Activated CD8-positive, alpha-beta memory T cell treated with anti-CD3 and anti-CD28 coated beads, Interleukin-2, amount 10 ng/mL, durations not matched to agents 7 days and 5 days (primary cell): ENCODE measurements at places on chromosomes 2 and 18. TPM values are rescaled to one million over a fixed set of nuclear protein-coding genes. Genes with fewer than 3 reads are reported as not detected.

OSBPL1A gene
- 0.32 TPM for total RNA-seq

CLHC1 gene
- total RNA-seq: 15.1 TPM

BOD1L2 gene
- not detected for total RNA-seq

GAREM1 gene
- total RNA-seq: not detected

LGALSL gene
- 1.1 TPM for total RNA-seq

CCBE1 gene
- 0.12 TPM for total RNA-seq

TBC1D8 gene
- 0.45 TPM for total RNA-seq

CD8B2 gene
- 3.7 TPM for total RNA-seq

NPAS2 gene
- 0.47 TPM for total RNA-seq

ACVR2A gene
- 1.6 TPM for total RNA-seq

DYTN gene
- total RNA-seq: not detected

DHX57 gene
- total RNA-seq: 15.3 TPM

TUBB8B gene
- not detected for total RNA-seq

PDCD1 gene
- total RNA-seq: 4.1 TPM

UGGT1 gene
- total RNA-seq: 63.4 TPM

NEMP2 gene
- total RNA-seq: 12.9 TPM

ST3GAL5 gene
- 73.9 TPM for total RNA-seq

RAPH1 gene
- total RNA-seq: 0.73 TPM

COL4A4 gene
- not detected for total RNA-seq

UGT1A10 gene
- total RNA-seq: not detected

SH3RF3 gene
- 0.06 TPM for total RNA-seq

M1AP gene
- total RNA-seq: not detected

DSG2 gene
- total RNA-seq: 0.09 TPM

RIT2 gene
- not detected for total RNA-seq

NEU4 gene
- 0.12 TPM for total RNA-seq

WNT10A gene
- 0.23 TPM for total RNA-seq

FLACC1 gene
- 0.98 TPM for total RNA-seq

RNF103 gene
- total RNA-seq: 12.9 TPM

SLC19A3 gene
- total RNA-seq: not detected

CYS1 gene
- total RNA-seq: 0.75 TPM

NPPC gene
- not detected for total RNA-seq

IL1B gene
- total RNA-seq: not detected

ZNF521 gene
- total RNA-seq: not detected
